Neural crest cell (in vitro differentiated cells): ENCODE measurements at places on chromosomes 12 and 14. TPM values are rescaled to one million over a fixed set of nuclear protein-coding genes. Genes with fewer than 3 reads are reported as not detected.

- H3K4me1 ChIP-seq: peaks cover 34% of the 10 kb centered on the region
- no peak overlapping the region for H3K4me3 ChIP-seq
- no peak overlapping the region for H3K27ac ChIP-seq
- H3K27me3 ChIP-seq: no peaks in the 10 kb centered on the region
- DNase-seq: no peak
Observed at GRCh38 chr12:83015390-83016217, 328.9 kb downstream of the TMTC2 start.

DNA sequence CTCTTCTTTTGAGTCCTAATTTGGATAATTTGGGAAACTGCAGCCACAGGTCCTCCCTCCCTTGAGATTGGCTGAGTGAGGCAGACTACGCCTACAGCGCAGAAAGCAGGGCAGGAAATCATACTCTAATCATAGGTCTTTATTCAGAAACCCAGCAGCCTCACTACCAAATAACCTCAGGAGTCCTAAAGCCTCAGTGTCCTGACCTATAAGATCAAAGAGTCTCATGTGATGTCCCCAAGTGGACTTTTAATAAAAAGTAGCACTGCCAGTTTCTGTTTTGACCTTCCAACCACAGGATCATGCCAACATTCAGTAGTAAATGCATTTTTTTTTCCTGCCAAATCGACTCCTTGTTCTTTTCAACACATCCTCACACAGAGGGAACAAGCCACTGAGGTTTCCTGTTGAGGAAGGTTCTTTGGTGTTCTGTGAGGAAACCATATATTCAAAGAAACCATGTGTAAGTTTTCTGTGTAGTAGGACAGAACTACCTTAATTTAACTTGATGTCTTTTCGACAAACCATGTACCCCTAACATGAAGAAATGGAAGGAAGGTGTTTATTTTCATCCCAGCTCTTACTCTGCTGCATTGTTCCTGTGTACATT, 72.2 kb downstream of the VCPKMT start:
- peaks cover 17% of the 10 kb centered on the region for H3K4me1 ChIP-seq
- no peak overlapping the region for H3K27ac ChIP-seq
- H3K36me3 ChIP-seq: no peaks in the 10 kb centered on the region
- DNase-seq: no peak

IFI27L1 gene
- 36.3 and 39.7 TPM in 2 replicates for total RNA-seq

DNA sequence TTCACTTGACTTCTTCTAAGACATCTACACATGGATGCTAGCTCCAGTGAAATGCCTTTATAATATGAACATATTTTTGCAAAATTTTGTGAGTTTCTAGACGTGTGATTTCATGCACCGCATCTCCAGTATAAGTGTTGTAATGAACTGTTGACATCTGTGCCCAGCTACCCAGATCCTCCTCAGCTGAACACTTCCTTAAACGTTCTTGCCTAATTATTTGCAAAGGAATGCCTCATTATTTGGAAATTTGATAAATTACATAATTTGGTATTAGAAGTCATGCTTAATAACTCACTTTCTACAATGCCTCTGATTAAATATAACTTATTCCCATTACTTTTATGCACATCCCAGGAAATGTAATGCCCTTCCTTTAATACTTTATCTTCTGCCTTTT, 14.0 kb downstream of the OR11G2 start:
- H3K4me3 ChIP-seq: no peak overlapping the region
- no peak overlapping the region for H3K27ac ChIP-seq
- DNase-seq: no peak
- no peaks in the 10 kb centered on the region for H3K4me1 ChIP-seq
- H3K27me3 ChIP-seq: no peaks in the 10 kb centered on the region

KDM2B gene
- total RNA-seq: 79.2 and 85.6 TPM in 2 replicates

DNA sequence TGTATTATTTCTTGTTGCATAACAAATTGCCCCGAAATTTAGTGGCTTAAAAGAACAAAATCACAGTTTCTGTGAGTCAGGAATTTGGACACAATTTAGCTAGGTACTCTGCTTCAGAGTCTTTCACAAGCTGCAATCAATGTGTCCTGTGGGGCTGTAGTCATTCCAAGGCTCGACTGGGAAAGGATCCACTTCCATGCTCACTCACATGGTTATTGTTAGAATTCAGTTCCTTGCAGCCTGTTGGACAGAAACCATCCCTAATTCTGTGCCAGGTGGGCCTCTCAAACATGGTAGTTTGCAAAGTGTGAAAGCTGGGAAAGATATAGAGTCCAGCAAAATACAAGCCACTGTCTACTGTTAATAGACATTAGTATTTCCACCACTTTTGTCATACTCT, 59.7 kb upstream of the ARID2 start:
- no peak overlapping the region for H3K4me3 ChIP-seq
- H3K27ac ChIP-seq: no peak overlapping the region
- H3K36me3 ChIP-seq: no peaks in the 10 kb centered on the region
- no peak for DNase-seq
- no peaks in the 10 kb centered on the region for H3K27me3 ChIP-seq

GRCh38 chr14:30559638-30560091, 707 bp downstream of the G2E3 start:
- peaks cover 32% of the 10 kb centered on the region for H3K4me1 ChIP-seq
- H3K27ac ChIP-seq: peak overlapping the region; percentile 100
- H3K27me3 ChIP-seq: no peaks in the 10 kb centered on the region
- peak overlapping the region; percentile 100 for H3K4me3 ChIP-seq
- no peak for DNase-seq

DNA sequence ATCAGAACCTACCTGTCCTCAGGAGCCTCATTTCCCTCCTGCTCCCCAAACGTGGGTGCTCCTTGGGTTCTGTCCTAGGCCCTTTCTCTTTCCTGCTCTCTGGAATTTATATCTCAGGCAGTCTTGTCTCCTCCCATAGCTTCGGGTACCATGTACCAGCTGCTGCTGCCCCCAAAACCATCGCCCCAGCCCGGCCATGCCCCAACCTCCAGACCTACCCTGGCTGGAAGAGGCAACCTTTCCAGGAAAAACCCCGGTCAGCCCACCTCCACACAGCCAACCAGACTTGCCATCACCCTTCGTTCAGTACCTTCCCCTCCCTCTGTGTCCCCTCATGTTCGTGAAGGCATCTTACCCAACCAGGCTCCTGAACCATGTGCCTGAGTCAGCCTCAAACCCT, 165.1 kb downstream of the CALM1 start:
- H3K4me1 ChIP-seq: peaks cover 16% of the 10 kb centered on the region
- H3K27me3 ChIP-seq: no peaks in the 10 kb centered on the region

- no peaks in the 10 kb centered on the region for H3K27me3 ChIP-seq
- no peaks in the 10 kb centered on the region for H3K4me1 ChIP-seq
- H3K36me3 ChIP-seq: no peaks in the 10 kb centered on the region
Observed at GRCh38 chr14:58107947-58108552, 44.0 kb downstream of the ARMH4 start.

GPRC5A gene
- total RNA-seq: 0.11 TPM in 1 of 2 replicates, not detected in the other

- peaks cover 16% of the 10 kb centered on the region for H3K36me3 ChIP-seq
- peaks cover 52% of the 10 kb centered on the region for H3K4me1 ChIP-seq
- peak overlapping the region; percentile 86 for H3K4me3 ChIP-seq
- DNase-seq: peak; percentile 68
- peak overlapping the region; percentile 98 for H3K27ac ChIP-seq
Observed at GRCh38 chr12:121799842-121800693, 3.7 kb upstream of the SETD1B start.

DNA sequence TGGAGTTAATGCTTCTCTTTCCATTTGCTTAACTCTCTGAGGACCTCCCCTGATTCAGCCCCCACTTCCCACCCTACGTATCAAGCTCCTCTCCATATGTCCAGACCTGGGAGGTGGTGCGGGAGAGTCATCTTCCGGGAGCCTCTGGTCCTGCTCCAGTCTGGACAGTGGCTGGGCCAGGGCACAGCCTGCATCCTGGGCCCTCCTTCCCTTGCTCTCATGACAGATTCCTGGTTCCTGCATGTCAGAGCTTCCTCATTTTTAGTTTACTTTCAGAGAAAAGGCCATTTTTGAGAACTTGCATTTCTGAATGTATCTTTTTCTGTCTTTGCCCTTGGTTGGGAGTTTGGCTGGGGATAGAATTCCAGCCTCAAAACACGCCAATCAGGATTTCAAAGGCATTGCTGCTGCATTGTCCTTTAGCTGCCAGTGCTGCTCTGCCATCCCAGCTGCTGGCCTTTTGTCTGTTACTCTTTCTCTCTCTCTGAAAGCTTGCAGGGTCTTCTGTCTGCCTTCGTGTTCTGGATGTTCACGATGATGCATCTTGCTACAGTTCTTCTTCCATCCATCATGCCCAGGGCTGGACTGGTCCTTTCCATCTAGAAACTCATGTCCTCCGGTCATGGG, 54.7 kb downstream of the SLC6A12 start:
- no peak overlapping the region for H3K4me3 ChIP-seq
- H3K36me3 ChIP-seq: no peaks in the 10 kb centered on the region
- peaks cover 13% of the 10 kb centered on the region for H3K4me1 ChIP-seq
- peaks cover 7% of the 10 kb centered on the region for H3K27me3 ChIP-seq
- no peak for DNase-seq
